ENCODE measurements at places on chromosomes 1 and 21. TPM values are rescaled to one million over a fixed set of nuclear protein-coding genes. Genes with fewer than 3 reads are reported as not detected.

SIM2 gene
- 0.33 TPM for total RNA-seq

BLACAT1 gene
- not detected for total RNA-seq

SPATA6 gene
- total RNA-seq = 25.6 TPM

VANGL2 gene
- 5.6 TPM for total RNA-seq

SRGAP2B gene
- 12.0 TPM for total RNA-seq

ZSWIM5 gene
- 1.6 TPM for total RNA-seq

DNA sequence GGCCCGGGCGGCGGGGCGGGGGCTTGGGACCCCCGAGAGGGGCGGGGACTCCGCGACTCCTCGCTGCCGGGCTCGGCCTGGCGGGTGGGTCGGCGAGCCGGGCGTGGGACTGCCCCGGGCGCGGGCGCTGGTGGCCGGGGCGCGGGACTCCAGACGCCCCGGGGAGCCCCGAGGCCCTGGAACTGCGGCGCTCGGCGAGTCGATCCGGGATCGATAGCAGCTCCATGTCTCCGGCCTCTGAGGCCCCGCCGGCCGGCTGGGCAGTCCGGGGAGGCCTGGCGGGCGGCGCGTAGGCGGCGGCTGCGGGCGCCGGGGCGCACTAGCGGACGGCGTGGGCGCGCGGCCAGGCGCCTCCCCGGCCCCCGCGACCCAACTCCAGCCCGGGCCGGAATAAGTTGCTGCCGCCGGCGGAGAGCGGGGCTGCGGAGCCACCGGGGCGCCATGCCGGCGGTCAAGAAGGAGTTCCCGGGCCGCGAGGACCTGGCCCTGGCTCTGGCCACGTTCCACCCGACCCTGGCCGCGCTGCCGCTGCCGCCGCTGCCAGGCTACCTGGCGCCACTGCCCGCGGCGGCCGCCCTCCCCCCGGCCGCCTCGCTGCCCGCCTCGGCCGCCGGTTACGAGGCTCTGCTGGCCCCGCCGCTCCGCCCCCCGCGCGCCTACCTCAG, 400 bp downstream of the SAMD11 start:
- no peak overlapping the region for H3K27ac ChIP-seq
- no peak for DNase-seq
- peaks cover 22% of the 10 kb centered on the region for H3K4me1 ChIP-seq
- no peaks in the 10 kb centered on the region for H3K36me3 ChIP-seq

Data from breast epithelium (tissue), 4 donors.